ENCODE measurements at places on chromosomes 16 and 17.

DNA sequence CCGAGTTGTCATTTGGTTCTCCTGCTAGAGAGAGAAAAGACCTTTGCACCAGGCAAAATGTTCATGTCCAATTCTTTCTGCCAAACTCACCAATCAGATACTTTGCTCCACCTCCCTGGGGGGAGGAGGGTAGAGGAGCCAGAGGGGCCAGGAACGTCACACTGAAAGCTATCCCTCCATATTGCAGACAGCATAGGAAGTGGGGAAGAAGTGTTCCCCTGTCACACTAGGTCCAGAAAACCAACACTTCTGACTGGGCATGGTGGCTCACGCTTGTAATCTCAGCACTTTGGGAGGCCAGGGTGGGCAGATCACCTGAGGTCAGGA lies 9.5 kb downstream of the HSD17B2 start:
- no peak for DNase-seq

- DNase-seq = no peak
These were observed 46.4 kb downstream of the SLC47A1 start for GRCh38 chr17:19579867-19580565.

GRCh38 chr17:29772981-29773380 lies 150.3 kb upstream of the CORO6 start:
- no peak for DNase-seq

GRCh38 chr17:3827124-3827773 lies 18.8 kb downstream of the NCBP3 start:
- no peak for DNase-seq

- DNase-seq = no peak
These were observed 1.1 kb downstream of the ELOB start for GRCh38 chr16:2775765-2776499.

All from NCI-H2081 treated with DMSO at 0.1 percent for 48 hours (cell line).